ENCODE measurements at places on chromosomes 3 and 15.

GRCh38 chr15:57552678-57553334 lies 38.9 kb upstream of the MYZAP start:
- no peak for DNase-seq

DNA sequence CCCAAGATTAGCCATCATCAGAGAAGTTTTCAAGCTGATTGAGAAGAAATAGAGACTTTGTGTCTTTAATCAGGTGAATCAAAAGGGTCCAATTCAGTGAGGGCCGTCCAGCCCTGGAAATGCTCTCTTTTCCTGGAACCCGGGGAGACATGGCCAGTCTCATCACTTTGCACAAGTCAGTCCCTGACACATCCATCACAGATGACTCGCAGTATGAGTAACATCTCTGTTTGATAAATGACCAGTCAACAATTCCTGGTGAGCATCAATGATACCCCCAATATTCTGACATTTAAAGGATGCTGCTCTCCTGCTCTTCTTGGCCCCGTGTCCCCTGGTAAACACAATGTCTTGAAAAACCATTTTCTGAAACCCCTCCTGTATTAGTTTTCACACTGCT lies 26.7 kb downstream of the C3orf20 start:
- DNase-seq = no peak

GRCh38 chr3:173065543-173065981 lies 75.5 kb downstream of the SPATA16 start:
- no peak for DNase-seq

DNA sequence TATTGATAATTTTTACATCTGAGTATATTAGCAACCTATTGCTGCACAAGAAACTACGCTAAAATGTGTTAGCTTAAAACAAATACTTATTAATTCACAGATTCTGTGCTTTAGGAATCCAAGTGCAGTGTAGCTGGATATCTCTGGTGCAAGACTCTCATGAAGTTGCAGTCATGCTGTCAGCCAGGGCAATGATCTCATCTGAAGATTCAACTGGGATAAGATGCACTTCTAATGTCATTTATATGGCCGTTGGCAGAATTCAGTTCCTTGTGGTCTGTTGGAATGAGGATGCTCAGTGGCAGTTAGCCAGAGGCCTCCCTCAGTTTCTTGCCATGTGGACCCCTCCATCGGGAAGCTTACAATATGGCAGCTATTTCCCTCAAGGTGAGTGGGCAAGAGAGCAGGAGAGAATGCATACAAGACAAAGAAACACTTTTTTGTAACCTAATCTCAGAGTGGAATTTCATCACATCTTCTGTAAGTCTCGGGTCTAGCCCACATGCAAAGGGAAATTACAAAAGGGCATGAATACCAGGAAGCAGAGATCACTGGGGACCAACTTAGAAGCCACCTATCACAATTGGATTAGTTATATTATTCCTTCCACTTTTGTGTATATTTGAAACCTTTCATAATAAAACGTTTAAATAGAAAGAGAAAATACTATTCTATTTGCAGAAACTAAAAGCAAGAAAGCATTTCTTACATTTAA lies 61.6 kb downstream of the DPH6 start:
- DNase-seq = no peak

- DNase-seq = no peak
Measured at GRCh38 chr3:59818033-59818918, 768.5 kb upstream of the CFAP20DC start.

DNA sequence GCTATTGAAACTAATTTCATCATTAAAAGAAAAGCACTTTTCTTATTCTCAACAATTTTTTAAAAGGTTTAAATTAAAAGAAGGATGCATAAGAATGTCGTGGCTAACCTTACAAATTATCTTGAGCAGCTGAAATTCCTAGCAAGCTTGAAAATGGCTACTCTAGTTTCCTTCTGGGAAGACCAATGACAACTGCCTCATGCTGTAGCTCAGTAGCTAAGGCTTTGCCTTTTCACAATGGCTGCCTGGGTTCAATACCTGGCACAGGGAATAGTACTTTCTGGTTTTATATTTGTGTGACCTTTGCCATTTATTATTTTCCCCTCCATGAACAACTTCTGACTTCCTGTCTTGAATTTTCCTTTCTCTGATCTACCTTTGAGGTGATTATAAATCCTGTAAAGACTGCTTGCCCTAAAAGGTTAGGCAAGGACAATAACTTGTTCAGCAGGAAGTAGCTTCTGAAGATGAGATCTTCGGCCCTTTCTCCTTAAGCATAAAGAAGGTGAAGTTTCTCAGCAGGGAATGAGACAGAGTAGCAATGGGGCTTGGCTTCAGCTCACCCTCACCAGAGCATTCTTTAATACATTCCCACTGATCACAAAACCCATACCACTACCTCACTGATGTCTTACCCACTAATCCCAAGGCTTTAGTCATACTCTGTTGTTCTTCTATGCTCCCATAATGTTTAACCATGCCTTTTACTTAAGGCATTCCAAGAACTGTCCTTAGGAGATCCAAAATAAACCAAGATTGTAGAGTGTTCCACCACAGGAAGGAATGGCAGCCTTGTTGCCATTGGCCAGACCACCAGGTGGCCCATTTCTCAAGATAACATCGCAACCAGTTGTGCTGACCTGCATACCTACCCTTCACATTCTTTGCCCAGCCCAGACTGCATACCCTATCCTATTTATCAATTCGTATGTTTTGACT lies 276.8 kb downstream of the ULK4 start:
- DNase-seq = no peak

- no peak for DNase-seq
Measured at GRCh38 chr15:77630956-77631744, 1.6 kb downstream of the LINGO1 start.

DNA sequence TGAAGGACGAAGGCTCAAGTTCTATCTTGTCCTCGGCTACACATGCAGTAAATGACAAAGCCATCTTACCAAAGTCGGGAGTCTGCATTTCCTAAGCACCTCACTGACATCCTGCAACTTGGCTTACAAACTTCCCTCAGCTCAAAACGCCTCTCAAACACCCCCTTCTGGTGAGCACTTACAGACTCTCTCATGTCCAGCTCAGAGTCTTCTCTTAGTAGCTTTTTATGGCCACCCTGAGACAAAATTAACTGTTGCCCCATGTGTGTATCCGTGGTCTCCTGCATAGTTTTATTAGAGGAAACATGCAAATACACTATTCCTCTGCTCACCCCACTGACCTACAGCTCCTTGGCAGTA lies 819.7 kb downstream of the FHIT start:
- no peak for DNase-seq

- DNase-seq = no peak
Measured at GRCh38 chr3:13016721-13017255, 56.4 kb downstream of the IQSEC1 start.

- no peak for DNase-seq
Measured at GRCh38 chr3:39126532-39127071, 19.1 kb downstream of the TTC21A start.

- DNase-seq = no peak
Measured at GRCh38 chr15:91508633-91509032, 344.9 kb upstream of the SLCO3A1 start.

GRCh38 chr3:16998236-16998923 lies 113.6 kb downstream of the PLCL2 start:
- DNase-seq = no peak

GRCh38 chr3:13927295-13927694 lies 47.4 kb upstream of the WNT7A start:
- no peak for DNase-seq

DNA sequence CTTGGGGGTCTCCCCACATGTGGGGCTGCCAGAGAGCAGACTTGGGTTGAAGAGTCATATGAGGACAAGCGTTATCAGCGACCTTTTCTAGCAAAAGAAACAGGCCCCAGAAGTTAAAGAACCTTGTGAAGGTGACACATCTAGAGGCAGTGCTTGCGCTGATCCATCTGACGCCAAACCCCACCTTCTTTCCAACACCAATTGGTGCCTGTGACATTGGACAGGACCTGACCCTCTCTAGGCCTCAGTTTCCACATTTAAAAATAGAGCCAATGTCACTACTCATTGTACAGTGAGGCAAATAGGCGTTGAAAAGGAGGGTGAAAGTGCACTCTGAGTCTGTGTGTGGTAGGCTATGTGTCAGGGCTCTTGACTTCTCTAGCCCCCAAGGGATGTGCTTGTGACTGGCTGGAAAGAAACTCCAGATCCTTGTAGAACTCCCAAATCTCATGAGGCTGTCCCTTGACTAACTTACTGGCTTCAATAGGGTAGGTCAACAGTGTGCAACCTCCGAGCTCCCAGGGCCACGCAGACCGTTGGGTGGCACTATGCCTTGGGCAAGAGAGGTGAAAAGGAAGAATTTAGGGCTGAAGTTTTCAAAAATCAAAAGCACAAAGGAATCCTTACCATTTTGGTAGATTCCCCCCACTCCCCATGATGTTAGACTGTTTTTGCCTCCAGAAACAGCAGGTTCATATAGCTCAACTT lies 666 bp upstream of the FAM219B start:
- DNase-seq = no peak

- DNase-seq = no peak
Measured at GRCh38 chr15:90035095-90035839, 34.1 kb downstream of the ZNF710 start.

DNA sequence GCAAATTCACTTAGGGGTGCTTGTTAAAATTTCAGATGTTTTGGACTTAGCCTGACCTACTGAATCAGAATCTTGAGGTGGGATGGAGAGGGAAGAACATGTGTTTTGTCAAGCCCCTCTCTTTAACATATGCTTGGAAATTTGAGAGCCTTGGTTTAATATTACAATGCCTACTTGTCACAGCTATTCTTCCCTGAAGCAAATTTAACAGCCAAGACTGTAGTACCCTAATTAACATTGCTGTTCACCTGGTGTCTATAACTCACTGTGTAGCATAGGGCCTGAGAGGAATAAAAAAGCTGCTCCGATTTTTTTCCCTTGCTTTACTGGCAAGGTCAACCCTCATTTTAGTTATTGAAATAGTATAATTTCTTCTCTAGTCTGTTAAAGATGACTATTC lies 880.1 kb downstream of the CADM2 start:
- DNase-seq = no peak

DNA sequence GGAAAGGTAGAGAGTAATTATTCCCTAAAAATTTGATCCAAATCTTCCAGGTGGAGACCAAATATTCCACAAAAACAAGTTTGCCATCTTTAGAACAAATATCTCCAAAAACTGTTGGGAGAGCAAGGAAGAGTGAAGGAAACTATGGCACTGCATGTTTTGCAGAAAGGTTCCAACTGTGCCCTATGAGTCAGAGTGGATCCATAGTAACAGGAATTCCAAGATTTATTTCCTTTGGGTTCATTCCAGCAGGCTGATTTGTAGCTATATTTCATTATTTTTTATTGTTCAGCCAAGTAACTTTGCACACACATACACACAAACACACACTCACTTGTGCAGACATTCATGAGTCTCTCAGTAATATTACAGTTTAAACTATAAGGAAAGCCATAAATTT lies 459.7 kb upstream of the EPHA6 start:
- no peak for DNase-seq

DNA sequence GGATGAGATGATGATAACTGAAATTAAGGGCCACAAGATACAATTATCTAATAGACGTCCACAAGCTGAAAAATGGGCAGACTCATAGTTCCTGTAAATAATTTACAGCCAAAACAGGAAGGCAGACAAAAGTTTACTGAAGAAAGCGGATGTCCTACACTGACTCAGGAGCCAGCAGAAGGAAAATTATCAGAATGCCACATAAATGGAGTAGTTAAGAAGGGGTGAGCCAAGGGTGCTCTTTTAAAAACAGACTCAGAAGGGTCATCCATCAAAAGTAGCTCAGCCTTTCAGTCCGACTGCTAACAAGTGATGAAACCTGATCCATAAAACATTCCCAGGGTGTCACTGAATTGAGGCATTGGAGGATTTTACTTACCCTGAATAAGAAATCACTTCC lies 39.8 kb downstream of the TUSC7 start:
- no peak for DNase-seq

DNA sequence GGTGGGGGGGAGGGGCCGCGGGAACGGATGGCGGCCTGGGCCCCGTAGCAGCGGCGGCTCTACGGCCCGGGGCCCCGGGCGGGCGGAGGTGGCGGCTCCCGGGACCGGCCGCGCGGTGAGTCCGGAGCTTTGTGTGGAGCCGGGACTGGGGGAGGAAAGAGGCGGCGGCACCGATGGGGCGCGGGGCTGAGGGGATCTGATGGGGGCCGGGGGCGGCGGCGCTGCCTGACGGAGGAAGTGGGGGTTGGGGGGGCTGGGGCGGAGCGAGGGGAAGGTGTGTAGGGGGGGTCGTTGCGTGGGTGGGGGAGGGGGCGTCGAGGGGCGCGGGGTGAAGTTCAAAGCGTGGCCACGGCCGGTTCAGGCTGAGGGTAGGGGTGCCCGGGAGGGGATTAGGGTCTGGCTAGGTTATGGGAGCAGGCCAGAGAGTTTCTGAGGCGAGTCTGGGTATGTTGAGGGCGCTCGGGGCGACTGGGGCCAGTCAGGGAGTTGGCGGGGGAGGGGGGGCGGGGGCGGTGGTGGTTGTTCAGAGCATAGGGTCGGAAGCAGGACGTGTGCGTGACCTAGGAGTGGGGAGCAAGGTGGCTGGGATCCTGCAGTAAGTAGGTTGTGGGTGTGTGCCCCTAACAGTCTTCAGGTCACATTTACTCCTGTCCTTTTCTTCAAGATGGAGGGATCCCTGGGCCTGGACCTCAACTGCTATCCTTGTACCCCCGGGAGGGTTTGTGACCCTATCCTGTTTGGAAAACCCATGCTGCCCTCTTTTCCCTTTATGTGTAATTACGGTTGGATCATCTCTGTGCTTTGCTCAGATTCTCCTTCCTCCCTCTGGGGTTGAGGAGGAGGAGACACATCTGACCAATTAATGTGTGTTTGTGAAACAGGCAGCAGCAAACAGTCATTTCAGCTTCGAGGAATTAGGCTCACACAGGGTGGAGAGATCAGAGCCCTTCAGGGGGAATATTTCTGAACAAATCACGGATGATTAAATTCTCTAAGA lies 644 bp downstream of the ZNF609 start:
- no peak for DNase-seq

DNA sequence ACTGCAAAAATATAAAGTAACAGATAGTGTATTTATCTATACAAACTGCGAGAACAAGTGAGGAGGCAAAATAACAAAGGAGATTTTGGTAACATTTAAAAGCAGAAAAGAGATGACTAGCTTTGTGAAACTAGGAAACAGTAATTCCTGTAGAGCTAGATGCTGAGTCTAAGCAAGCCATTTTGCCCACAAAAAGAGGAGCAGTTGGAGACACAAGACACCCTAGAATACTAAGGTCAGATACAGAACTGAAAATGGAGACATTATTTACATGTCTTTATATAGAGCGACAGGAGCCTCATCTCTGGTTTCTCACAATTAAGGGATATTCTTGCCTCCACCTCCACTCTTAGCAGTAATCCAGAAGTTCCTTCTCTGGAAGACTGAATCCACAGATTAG lies 732.4 kb upstream of the GBE1 start:
- DNase-seq = no peak

DNA sequence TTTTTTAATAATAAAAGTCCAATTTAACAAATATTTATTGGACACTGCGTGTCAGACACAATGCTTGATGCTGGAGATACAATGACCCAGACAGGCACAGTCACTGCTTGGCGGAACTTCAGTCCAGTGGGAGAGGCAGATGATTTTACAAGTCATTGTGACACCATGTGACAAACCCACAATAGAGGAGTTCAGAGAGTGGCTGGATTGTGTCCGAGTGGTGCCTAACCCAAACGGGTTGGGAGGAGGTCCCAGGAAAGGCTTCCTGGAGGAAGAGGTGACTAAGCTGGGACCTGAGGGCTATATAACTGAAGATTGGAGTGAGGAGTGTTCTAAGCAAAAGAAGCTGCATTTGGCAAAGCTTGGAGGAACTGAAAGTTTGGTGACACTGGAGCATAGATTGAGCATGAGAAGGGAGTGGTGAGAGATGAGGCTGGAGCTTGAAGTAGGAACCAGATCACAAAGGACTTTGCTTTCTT lies 41.4 kb downstream of the CRTC3 start:
- no peak for DNase-seq

- DNase-seq = no peak
Measured at GRCh38 chr3:168139947-168140346, 44.2 kb upstream of the GOLIM4 start.
